KG1 (cell line): ENCODE measurements at places on chromosomes 5 and 9.

GRCh38 chr5:159897786-159898393 lies 18.4 kb upstream of the ADRA1B start:
- DNase-seq = no peak

- no peak for DNase-seq
These were observed 142.9 kb downstream of the OLFM1 start for GRCh38 chr9:135230386-135230765.

DNA sequence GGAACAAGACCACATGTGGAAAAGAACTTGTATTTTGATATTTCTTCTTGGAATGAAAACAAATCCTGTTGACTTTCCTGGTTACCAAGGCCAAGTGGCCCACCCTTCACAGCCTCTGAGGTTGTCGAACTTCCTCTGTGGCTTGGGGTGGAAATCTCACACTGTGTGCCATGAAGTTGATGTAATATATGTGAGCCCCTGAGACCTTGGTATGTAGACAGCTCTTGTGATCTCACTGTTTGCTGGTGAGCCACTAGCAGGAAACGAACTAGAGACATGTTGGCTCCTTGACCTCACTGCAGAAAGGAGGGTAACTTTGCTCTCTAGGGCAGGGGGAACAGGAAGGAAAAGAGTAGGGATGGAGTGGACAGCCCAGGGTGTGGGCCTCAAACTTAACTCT lies 159.4 kb downstream of the ARHGAP26 start:
- DNase-seq = no peak

GRCh38 chr5:87242242-87242641 lies 25.4 kb upstream of the RASA1 start:
- no peak for DNase-seq

GRCh38 chr5:174618589-174618988 lies 105.8 kb upstream of the MSX2 start:
- DNase-seq = no peak

- DNase-seq = no peak
These were observed 181.7 kb downstream of the DOCK8 start for GRCh38 chr9:396396-396795.

GRCh38 chr5:478982-479535 lies 36.1 kb downstream of the EXOC3 start:
- no peak for DNase-seq

DNA sequence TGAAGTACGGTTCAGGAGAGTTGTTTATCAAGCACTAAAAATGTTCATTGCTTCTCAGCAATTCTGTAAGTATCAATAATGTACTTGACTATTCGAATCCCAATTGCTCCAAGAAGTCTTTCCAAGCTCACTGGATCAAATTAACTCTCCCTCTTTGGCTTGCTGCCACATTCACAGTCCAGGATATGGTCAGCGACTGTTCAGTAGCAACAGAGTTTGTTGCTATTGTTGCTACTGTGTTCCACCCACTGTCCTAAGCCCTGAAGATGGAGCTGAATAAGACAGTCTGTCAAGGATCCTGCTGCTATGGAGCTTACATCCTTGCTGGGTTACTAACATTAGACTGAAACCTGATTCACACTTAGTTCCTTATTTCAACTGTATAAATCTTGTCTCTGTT lies 110.8 kb downstream of the FGF10 start:
- DNase-seq = no peak

DNA sequence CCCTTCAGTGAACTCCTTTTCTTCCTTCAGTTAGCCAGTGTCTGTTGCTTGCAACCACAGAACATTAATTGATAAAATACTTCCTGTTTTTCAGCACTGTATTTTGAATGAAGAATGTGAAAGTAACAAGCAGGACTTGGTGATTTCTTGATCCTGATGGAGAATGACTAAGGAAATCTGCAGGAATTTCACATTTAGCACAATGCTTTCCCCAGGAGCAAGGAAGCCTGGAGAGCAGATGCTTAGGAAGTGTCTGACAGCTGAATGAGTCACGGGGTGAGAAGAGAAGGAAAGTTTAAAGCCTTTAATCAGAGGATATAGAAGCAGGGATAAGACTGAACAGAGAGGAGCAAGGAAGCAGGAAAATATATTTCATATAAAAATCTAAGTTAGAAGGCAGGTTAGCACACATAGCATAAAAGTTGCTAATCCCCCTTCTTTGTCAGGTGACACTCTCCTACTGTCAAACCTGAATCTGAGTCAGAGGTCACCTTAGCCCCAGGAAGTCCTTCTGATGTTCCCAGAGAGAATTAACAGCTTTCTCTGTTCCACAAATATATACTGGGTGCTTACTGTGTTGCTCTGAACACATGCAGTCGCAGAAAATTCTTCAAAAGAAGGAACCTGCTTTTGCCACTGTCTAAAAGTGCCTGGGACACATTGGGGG lies 59.7 kb downstream of the GNA14 start:
- DNase-seq = no peak

DNA sequence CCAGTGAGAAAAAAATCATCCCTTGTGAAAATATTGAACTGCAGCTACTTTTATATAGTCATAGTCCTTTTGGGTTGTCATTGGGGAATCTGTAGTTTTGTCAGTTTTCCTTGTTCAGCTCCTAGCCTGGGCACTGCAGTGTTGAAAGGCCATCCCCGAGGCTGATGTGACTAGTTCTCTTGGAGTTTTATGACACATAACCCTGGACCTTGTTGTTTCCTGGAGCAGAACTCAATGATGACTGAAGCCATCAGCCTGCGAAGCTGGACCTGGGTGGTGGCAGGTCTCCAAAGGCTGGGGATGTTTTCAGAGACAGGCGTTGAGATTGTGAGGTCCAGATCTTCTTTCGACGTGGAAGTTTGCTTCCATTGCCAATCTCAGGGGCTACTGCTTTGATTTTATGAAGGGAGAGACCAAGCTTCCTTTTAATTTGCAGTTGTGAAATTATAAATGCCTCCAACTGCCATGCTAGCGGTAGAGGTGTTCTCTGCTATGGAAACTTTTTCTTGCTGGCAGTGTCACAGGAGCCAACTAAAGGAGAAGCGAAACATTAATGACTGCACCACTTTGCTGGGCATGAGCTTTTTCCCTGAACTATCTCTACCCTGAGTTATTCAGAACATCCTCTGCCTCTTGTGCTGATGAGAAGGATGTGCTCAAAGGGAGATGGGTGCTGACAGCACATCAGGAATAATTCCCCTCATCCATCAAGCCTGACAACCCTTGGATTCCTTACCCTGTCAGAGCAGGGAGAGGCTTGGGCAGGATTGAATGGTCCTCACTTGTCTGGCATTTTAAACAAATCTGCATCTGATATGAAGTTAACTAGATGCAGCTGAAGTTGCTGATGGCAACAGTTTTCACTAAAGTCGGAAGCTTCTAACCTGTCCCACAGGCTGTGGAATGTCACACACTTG lies 209.6 kb downstream of the MAST4 start:
- DNase-seq = no peak

GRCh38 chr9:132441404-132441803 lies 31.4 kb downstream of the CFAP77 start:
- DNase-seq = no peak

DNA sequence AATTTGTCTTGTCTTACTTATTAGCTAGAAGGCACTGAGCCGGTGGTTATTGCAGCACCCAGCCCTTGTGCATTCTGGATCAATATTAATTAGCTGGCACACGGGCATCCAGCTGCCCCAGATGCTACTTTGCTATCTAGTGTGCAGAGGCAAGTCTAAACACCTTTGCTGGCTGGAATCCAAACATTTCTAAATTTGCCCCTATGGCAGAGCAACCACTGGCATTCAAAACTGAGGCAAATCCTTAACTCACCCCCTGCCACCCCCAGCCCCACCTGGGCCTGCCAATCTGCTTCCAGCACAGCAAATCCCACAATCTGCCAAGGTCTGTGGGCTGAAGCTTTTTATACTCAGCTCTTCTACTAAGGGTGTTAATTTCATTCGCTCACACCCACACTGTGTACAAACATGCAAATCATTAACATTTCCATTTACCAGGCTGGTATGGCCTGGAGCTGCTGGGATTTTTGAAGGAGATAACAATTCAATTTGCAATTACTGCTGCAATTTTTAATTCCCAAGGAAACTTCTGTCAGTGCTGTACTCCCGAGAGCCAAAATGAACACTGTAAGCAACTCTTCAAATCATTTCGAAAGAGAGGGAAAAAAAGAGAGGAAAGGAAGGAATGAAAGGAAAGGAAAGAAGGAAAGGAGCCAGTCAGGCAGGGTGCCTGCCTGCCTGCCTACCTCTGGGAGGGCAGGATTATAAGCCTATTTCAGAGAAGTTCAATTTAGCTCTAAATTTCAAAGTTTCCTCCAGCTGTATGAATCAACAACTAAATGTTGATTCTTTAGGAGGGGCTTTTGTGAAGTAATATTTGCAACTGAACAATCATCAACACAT lies 35.5 kb downstream of the RAPGEF1 start:
- DNase-seq = no peak

GRCh38 chr5:159331093-159331973 lies 1.0 kb upstream of the IL12B start:
- no peak for DNase-seq

GRCh38 chr5:155833287-155833686 lies 493.7 kb upstream of the SGCD start:
- no peak for DNase-seq

DNA sequence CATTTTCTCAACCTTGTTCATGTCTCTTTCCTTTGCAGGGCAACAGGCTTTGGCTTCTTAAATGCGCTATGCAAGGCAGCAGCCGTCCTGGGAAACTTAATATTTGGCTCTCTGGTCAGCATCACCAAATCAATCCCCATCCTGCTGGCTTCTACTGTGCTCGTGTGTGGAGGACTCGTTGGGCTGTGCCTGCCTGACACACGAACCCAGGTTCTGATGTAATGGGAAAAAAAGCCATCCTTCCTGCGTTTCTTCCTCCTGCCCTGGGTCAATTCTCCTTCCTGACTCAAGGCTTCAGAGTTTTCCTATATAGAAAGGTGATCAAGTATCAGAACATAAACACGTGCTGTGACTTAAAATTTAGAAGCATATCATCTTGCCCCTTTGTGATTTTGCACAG lies 77.8 kb upstream of the IQGAP2 start:
- no peak for DNase-seq

DNA sequence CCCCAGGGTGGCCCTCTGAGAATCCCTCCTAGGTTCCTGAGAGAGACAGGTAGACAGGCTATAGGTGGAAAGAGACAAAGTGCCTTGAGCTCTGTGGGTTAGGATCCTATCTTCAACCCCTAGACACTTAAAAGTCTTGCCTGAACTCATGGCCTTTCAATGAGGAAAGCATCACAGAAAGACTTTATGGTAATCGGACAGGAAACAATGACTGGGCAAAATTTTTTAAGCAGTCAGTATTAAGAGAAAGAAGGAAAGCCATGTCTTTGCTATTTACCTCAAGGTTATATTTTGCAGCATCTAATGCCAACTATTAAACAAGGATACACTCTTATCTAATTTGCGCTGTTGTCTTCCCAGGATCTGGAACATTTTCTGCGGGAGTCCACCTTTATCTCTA lies 93.2 kb downstream of the PCSK1 start:
- no peak for DNase-seq

- DNase-seq = no peak
These were observed 13.3 kb downstream of the DCANP1 start for GRCh38 chr5:135433681-135434426.

- no peak for DNase-seq
These were observed 5.7 kb downstream of the GPSM1 start for GRCh38 chr9:136333045-136333444.

GRCh38 chr9:83940590-83941303 lies 19.5 kb upstream of the KIF27 start:
- DNase-seq = no peak

DNA sequence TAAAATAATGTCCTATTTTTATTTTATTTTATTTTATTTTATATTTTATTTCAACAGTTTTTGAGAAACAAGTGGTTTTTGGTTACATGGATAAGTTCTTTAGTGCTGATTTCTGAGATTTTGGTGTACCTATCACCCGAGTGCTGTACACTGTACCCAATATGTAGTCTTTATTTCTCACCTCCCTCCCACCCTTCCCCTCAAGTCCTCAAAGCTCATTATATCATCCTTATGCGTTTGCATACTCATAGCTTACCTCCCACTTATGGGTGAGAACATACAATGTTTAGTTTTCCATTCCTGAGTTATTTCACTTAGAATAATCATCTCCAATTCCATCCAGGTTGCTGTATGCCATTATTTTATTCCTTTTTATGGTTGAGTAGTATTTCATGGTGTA lies 63.5 kb downstream of the ARRDC3 start:
- DNase-seq = no peak

- peak; percentile 48 for DNase-seq
These were observed 134.4 kb downstream of the AOPEP start for GRCh38 chr9:94860678-94861588.

- no peak for DNase-seq
These were observed 468.9 kb downstream of the ACTL7B start for GRCh38 chr9:108386859-108387384.

DNA sequence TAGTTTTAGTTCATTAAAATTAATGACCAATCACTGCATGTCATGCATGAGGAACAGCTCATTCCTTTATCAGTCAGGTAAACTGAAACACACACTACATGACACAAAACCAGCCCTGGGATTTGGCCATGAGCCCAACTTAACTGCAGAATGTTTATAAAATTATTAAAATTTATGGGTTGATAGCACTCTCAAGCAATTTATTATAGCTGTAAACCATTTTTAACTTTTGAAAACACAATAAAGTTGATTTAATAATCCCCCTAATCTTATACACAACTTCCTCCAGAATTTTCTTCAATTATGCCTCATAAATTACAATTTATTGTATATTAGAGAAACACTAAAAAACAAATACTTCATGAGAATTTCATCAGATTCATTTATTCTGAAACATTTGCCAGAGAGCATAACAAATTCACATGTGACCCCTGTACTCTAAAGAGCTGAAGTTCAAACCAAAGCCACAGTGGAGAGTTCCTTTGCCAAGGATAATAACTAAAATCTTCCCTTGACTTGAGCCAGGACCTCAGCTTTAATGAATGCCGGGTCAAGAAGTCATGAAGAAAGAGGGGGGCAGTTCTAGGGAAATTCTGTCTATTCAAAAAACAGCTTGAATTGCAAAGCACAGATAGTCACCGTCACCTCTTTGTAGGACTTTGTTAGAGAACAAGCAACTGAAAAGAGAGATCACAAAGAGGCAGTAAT lies 763.7 kb upstream of the GRAMD2B start:
- no peak for DNase-seq
